Activated CD8-positive, alpha-beta memory T cell treated with anti-CD3 and anti-CD28 coated beads for 4 hours (primary cell): ENCODE measurements at places on chromosomes 16 and 17.

DNA sequence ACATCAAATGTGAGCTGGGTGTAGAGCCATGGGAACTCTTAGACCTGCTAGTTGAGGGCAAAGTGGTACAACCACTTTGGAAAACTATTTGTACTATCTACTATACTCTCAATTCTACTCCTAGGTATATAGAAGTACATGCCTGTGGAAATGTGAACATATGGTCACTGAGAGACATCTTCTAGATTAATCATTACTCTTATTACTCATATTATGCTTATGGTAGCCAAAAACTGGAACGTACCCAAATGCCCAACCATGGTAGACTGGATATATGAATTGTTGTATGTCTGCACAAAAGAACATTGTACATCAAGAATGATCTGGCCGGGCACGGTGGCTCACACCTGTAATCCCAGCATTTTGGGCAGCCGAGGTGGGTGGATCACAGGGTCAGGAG, 2.7 kb downstream of the WDR45B start:
- no peak for DNase-seq

DNA sequence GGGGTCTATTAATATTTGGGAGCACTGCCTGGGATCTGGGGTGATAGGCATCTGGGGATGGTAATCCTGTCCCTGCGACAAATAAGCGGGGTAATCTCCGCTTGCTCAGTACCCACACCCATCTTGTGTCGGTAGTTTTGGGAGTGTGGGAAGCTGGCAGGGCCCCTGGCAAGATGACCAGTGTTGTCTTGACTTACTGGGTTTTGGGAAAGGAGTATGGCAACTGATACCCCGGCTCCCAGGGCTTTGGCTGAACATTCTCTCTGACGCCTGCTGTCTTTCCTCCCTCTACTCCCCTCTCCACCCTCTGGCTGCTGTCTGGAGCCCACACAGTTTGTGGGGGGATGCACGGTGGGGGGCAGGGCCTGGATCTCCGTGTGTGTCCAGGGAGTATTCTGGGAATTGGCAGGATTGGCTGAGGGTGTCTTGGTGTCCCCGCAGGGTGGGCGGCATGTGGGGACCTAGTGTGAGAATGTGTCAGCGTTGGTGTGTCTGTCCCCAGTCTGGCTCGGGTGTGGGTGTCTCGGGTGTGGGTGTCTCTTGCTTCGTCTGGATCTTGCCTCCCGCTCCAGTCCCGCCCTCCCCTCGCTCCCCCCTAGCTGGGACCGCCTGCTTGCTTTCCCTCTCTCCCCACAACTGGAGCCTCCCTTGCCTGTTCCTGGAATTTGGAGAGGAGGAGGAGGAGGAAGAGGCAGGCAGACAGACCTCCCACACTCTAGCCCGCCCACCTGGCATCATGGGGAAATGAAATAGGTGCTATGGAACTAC, 12.0 kb downstream of the RARA start:
- no peak for DNase-seq

DNA sequence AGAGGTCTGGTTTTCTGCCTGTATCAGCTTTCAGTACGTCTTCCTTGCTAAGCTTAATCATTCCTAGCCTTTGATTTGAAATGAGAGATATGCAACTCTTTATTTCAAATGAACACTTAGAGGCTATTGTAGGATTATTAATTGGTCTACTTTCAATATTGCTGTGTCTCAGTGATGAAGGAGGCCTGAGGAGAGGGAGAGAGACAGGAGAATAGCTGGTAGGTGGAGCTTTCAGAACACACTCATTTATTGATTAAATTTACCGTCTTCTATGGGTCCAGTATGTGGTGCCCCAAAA, 187.0 kb downstream of the BCAS3 start:
- no peak for DNase-seq

DNA sequence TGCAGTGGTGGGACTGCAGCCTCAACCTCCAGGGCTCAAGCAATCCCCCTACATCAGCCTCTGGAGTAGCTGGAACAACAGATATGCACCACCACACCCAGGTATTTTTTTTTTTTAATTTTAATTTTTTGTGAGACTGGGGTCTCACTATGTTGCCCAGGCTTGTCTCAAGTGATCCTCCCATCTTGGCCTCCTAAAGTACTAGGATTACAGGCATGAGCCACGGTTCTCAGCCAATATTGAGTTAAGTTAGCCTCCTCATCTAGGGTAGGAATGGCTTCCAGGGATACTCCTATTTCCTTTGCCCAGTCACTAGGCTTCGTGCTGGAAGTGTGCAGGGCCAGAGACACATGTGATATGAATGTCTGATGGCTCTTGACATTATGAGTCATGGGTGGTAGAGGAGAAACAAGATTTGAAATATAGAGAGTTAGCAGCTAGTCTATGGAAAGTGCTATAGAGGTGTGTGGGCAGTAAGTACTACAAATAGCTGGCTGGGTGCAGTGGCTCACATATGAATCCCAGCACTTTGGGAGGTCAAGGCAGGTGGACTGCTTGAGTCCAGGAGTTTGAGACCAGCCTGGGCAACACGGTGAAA, 8.0 kb upstream of the HES7 start:
- no peak for DNase-seq

- peak; percentile 95 for DNase-seq
These were observed at the start of gene NSMCE1 for GRCh38 chr16:27268376-27269299. NSMCE1 (minus strand) TSS chr16:27268772; CDS start chr16:27257570, 11,202 bp downstream.

GRCh38 chr16:46889245-46889941, 5.2 kb downstream of the GPT2 start:
- no peak for DNase-seq

DNA sequence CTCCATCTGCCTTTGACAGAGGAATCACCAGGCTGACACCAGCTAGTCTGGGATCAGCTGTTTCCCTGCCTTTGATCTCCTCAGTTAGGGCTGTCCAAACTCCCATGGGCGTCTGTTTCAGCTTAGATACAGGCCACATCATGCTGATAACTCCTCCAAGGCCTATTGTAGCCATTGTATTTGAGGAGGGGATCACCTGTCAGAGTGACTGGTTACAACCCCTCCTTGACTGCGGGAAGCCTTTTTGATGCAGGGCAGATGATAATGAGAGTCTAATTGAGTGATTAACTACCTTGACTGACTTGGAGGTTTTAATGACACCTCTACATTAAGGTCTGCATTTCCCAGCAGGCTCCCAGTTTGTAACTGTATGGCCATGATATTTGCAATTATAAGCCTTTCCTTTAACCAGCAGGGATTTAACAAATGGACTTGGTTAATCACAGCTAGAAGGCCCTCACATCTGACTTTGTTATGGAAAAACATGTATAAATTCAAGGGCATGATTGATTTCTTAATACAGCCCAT, 863.5 kb downstream of the KCNJ2 start:
- DNase-seq: no peak

DNA sequence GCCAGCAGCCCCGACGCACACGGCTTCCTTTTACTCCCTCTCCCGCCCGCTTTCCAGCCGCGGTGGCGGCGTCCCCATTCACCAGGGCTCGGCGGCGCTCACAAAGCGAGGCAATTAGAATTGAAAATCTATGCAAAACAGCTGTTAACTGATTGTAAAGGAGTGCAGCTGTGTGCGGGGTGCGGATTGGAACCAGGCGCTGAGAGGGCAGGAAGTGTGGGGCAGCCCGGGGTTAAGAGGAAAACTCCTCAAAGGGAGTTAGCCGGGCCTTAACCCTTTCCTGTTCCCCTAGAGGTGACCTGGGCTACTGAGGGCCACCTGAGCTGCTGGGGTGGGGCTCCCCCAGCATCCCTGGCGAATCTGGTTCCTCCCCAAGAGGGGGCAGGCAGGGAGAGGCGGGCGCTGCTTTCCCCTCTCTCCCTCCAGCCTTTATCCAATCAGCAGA, 5.8 kb upstream of the GSE1 start:
- no peak for DNase-seq

- no peak for DNase-seq
These were observed 475.9 kb upstream of the CCL2 start for GRCh38 chr17:33779234-33779591.

DNA sequence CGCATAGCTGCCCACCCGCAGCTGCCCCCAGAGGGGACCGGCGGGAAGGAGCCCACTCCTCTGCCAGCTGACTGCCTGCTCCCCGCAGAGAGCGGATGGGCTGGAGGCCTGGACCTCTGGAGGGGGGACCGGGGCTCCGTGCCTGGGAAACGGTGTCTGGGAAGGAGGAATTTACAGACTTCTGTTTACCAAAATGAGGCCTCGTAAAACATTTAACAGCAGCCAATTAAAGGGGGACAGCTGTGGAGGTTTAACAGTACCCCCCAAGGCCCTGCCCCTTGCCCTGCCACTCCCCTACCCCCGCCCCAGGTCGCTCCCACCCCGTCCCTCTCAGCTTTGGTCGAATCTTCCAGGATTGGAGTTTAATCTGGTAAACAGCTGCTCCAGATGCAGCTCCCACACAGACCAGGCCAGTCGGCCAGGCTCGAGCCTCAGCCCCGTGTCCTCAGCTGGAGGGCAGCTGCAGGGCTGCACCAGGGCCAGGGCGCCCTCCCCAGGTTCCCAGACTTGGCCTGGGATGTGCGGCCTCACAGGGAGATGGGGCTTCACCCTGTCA, 41.1 kb downstream of the BAHCC1 start:
- no peak for DNase-seq

DNA sequence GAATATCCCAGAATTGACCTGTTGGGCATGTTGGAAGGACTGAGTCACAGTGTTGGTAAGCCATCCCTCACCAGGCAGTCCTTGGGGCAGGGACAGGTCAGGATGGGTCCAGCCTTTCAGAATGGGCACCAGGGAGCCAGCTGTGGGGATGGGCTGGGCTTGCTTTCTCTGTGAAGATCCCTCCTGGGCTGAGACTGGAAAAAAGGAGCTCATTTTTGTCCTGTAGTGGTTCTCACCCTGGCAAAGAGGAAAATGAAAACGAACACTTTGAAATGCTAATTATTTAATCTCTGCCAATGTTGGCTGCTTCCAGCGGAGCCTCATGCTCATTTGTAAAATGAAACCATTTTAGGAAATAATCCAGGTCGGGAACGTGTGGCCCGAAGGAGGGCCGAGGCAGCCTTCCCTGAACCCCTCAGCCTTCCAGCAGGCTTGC, 237.5 kb upstream of the SALL1 start:
- DNase-seq: no peak

GRCh38 chr17:48587276-48588073, 2.6 kb downstream of the HOXB3 start:
- DNase-seq: no peak

DNA sequence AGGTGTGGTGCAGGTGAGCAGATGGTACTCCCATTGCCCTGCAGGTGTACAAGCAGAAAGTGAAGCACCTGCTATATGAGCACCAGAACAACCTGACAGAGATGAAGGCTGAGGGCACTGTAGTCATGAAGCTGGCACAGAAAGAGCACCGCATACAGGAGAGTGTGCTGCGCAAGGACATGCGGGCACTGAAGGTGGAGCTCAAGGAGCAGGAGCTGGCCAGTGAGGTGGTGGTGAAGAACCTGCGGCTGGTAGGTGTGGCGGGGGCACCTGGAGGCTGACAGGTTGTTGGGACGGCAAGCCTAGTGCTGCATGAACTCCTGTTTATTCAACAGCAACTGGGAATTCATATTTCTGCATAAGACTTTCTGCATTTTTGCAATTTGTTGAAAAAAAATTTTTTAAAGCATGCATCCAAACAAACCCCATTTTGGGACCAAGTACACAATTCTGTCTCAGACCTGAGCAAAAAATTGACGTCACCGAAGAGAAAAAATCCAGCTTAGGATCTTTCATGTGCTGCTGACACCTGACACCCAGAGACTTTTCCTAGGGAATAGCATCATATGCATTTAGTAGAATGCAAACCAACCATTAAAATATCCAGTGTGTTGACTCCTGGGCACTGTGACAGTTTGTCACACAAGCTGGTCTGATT, 13.5 kb upstream of the DBNDD1 start:
- no peak for DNase-seq

- DNase-seq: no peak
These were observed 78.9 kb downstream of the NT5M start for GRCh38 chr17:17382065-17382459.
